ENCODE measurements at places on chromosomes 4 and X.

DNA sequence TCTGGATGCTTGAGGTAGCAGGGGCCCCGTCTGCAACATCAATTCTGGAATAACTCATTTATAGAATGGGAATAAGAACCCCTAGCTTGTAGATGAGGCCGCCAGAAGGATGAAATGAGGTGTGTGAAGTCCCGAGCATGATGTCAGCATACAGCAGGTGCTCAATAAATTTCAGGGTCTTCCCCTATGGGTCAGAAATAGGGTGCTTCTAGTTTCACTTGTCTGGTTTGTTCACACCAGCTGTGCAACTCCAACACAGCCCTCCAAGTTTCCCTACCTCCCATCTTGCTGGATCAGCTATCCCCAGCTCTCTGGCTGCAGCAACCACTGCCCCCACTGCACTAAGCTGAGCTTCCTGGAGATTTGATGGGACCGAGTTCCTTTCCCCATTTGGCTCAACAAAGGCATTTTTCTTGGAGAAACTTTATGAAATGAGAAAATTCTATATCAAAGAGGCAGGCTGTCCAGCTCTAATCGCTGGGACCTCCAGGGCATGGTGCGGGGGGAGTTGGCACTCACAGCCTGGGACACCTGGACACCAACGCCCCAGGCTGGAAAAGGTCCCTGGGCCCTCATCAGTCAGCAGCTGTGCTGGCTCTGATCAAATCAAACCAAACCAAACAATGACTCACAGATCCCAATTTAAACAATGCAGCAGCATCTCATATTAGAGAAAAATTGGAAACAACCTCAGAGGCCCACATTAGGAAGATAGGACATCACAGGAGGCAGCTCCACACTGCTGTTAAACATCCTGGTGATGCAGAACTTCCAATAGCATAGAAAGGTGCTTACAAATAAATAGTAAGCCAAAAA is 13.3 kb downstream of the SLC2A9 start:
- DNase-seq = no peak

DNA sequence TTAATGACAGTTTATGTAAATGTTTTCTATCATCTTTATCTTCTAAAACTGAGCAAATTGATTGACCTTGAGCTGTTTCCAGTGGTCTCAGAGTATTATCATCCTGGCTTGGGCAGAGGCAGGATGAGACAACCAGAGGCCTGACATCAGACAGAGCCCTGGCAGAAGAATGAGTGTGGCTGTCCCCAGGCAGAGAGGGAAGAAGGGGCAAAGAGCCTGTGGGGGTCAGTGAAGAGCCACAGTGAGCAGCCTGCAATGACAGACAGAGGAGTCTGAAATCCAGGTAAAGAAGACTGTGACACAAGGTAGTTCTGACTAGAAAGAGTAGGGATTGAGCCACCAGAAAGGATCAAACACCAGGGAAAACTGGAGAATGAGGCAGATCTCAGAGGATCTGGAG is 182.4 kb upstream of the ARSJ start:
- DNase-seq = no peak

GRCh38 chr4:138028923-138029322 is 213.2 kb downstream of the SLC7A11 start:
- no peak for DNase-seq

DNA sequence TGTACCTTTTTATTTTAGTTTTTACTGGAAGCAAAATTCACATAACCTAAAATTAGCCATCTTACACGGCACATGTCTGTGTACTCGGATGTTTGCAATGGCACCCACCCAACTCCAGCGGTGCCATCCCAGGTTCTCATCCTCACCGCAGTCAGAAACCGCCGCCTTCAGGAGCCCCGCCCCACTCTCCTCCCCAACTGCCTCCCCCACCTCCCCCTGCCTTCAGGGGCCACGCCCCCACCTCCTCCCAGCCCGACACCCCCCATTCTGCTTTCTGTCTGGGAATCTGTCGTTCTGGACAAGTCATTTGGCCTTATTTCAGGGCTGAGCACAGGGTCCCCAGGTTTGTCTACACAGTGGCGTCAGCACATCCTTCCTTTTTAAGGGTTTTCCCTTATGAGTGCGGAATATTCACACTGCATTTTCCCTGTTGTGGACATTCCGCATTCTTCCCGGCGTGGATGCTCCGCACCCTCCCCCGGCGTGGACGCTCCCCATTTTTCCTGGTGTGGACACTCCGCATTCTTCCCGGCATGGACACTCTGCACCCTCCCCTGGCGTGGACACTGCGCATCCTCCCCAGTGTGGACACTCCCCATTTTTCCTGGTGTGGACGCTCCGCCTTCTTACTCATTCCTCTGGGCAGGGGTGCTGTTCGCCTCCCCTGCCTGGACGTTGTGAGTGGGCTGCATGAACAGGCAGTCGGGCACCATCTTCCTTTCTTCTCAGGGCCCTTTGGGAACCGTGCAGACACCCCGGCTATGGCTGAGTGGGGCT is 135.4 kb upstream of the NKX1-1 start:
- DNase-seq = no peak

- DNase-seq = no peak
These were observed 348.2 kb upstream of the GRIA3 start for GRCh38 chrX:122835886-122836285.

GRCh38 chr4:159227378-159227777 is 124.5 kb downstream of the RAPGEF2 start:
- no peak for DNase-seq

DNA sequence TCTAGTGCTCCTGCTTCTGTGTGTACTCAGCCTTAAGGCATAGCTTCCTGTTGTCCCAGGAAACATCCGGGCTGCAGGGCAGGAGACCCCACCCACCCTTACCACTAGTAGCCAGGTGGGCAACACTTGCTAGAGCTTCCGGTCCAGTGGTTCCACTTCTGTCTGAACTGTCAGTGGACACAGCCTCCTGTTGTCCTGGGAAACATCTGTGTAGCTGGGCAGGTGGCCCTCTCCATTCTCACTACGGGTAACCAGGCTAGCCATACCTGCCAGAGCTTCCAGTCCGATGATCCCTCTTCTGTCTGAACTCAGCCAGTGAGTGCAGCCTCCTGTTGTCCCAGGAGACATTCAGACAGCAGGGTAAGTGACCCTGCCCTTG is 372.2 kb downstream of the INPP4B start:
- no peak for DNase-seq

DNA sequence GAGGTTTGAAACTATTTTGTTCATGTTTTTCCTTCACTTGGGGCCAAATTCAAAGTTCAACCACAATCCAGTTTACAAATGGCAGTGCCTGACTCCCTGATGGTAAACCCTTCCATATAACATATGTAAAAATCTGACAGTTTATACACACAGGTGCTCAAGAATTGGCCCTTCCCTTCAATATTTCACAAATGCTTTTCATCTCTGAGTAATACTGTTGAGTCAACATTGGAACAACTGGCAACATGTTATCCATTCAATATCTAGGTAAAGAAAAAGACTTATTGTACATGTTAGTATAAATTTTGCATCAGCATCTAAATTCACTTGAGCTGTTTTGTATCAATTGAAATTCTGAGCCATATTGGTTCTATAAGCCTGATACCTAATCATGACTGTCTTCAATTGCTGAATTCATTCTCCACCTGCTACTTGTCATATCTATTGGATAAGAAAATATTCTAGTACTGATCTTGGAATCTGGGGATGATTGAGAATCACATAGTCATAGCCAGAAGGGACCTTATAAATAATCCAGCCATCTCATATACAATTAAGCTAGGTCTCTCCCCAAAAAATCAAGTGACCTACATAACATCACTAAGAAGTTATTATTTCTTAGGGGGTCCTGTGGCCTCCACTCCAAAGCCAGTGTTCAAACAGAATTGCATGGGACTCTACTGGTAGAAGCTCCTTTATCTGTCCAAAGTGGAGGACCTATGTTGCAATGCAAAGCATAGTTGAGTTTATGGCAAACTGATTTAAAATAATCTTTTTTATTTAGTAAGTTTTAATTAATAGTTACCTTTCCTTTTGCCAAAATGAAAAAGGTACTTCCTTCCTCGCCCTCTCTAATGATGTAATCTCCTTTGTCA is 61.9 kb downstream of the PRKG2 start:
- no peak for DNase-seq

- no peak for DNase-seq
These were observed 95.6 kb upstream of the SLC4A4 start for GRCh38 chr4:71243091-71243833.

DNA sequence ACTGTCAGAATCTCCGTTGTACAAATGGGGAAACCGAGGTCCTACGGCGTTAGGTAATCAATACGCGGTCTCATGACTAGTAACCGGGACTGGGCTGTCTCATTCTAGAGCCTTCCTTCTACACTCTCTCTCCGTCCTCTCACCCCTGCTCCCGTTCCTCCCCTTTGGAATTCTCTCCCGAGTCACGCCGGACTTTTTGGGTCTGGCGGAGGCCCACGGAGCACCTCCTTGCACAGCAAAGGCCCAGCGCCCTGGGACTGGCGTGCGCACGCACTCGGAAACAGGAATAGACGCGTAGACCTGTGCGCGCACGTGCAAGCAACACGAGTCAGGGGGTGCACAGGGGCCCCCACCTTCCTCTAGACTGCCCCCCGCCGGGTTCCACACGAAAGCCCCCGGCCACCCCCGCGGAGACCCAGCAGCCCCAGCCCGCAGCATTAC is 361 bp downstream of the QDPR start:
- no peak for DNase-seq

DNA sequence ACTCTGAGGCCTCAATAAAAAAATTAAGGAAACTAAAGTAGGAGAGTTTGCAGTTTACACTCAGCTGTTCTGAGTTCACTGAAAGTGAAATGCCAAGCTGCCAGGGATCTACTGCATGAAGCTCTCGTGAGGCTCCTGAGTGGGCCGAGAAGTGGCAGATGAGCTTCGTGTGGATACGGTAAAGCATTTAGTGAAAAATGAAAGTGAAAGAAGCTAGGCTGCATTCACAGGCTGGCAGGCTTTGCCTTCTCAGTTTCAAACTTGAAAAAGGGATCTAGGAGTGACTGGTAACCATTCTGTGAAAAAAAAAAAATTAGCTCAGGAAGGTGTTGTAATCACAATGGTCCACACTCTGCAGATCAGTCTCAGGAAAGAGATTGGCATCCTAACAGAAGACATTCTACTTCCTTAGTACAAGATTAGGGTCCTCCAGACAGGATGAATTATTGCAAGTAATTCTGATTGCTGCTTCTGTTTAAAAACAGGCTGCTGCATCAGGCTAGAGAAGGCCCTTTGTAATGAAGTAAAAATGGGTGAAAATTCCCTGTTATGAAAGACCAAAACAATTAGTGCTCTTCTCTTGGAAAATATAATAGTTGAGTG is 679.9 kb downstream of the RPA4 start:
- DNase-seq = no peak

GRCh38 chrX:63657821-63658220 is 127.2 kb downstream of the ARHGEF9 start:
- DNase-seq = no peak

DNA sequence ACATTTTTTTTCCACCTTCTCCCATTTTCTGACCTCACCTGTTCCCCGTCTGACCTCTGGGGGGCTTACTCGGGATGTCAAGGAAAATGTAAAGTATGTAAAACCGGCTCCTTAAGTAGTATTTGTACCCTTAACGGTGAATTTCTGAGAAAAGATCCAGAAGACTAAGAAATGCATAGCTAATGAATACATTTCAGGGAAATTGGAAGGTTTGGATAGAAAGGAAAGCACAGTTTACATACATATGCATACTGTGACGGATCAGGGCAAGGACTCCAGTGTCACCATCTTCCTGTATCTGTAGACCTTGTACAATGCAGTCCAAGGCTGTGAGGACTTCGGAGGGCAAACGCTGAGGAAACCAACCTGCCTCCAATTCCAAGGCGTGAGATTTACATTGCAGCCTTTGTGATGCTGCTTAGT is 2185.9 kb upstream of the TENM3 start:
- DNase-seq = no peak

DNA sequence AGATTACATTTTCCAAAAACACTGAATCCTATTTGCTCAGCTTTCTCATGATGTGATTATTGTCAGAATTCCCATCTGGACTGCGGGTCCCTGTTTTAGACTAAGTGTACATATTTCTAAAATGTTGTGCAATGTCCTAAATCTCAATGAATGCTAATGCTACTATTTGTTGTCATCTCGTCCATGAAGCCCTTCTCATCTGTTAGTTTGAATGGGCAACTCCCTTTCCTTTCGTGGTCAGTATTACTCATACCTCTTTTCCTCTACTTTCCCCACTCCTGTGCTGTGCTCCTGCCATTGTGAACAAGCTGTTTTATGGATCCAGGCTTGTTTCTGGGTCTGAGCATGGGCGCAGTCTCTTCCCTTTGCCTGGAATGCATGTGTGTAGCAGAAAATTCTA is 91.0 kb downstream of the MID1 start:
- no peak for DNase-seq

- DNase-seq = no peak
These were observed at the start of gene INPP4B for GRCh38 chr4:142846108-142846728. Gene INPP4B, minus strand, starts transcription at chr4:142846301.

- DNase-seq = no peak
These were observed 54.0 kb upstream of the PLAC1 start for GRCh38 chrX:134712272-134712671.

DNA sequence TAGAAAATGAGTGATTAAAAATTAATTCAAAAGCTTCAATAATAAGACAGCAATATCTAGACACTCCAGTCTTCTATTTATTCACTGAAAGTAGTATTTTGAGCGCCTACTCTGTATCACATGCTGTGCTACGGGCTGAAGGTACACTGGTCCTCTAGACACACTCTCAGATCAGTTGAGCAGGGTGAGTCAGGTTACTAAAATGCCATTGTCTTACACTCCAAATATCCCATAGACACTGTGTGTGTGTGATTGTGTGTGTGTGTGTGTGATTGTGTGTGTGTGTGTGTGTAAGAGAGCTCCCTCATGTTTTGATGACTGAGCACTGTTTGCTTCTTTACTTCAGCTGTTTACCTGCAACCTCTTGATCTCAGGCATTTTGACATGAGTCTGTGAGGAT is 342.8 kb upstream of the BOD1L1 start:
- no peak for DNase-seq

GRCh38 chr4:184528713-184529112 is 54.4 kb upstream of the IRF2 start:
- no peak for DNase-seq

DNA sequence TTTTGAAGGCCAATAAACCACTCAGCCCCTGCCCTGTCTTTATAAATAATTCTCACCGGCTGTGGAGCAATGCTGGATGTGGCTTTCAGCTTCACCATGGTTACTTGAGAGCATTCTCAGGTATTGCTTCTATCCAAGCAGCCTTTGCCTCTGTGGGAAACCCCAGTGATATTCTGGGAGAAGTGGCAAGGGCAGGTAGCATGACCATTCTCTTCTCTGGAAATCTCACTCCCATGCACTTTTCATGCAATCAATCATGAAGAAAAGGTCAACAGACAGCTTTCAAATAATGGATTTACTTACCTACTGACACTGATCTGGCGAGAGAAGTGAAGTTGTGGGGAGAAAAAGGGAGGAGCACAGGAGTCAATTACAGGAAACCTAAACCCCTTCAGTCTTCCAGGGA is 49.5 kb downstream of the UNC5C start:
- DNase-seq = no peak

GRCh38 chrX:9122519-9123245 is 88.8 kb upstream of the FAM9B start:
- DNase-seq = no peak

- DNase-seq = no peak
These were observed 38.2 kb upstream of the OCIAD2 start for GRCh38 chr4:48944756-48945241.

All from stimulated activated CD4-positive, alpha-beta T cell treated with anti-CD3 and anti-CD28 coated beads, Interleukin-1b, Interleukin-23, amount 100 ng/mL, for 1 hour (primary cell).